ENCODE measurements at places on chromosomes 11 and 22.

DNA sequence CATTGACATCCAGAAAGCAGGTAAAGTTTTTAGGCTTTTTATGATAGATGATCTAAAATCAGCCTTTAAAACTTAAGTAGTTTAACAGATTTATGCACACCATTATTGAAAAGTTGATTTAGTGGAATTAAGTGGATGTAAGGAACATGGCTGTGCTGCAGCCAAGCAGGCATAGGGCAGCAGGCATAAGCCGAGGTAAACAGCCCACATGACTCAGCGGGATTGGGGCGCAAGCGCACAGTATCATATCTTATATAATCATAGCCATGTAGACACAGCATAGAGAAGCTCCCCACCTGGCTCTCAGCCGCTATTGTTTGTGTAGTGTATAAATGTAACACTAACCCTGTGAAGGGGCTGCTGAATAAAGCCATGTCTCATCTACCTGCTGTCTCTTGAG, 157.5 kb downstream of the WNT11 start:
- no peak for DNase-seq

DNA sequence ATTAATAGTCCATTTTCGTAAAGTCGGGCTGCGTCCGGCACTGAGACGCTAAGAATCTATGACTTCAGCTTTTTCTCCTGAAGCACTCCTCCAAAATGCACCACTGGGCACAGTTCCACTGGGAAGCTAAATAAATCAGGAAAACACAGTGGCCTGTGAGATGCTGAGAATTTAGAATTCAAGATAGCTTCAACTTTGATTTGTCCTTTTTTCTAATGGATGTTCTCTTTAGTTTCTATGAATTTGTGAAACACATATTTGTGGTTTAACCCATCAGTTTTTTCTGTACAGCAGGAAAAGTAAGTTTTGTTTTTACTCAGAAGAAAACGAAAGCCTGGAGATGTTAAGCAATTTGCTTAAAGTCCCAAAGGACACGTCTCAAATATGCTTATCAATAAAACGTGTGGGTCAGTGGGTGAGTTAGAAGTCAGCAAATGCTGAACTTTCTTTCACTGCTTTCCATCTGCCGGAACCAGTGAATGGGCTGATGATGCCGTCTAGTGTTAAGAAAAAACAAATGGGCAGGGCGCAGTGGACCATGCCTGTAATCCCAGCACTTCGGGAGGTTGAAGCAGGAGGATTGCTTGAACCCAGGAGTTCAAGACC, 40.7 kb upstream of the CLMP start:
- no peak for DNase-seq

DNA sequence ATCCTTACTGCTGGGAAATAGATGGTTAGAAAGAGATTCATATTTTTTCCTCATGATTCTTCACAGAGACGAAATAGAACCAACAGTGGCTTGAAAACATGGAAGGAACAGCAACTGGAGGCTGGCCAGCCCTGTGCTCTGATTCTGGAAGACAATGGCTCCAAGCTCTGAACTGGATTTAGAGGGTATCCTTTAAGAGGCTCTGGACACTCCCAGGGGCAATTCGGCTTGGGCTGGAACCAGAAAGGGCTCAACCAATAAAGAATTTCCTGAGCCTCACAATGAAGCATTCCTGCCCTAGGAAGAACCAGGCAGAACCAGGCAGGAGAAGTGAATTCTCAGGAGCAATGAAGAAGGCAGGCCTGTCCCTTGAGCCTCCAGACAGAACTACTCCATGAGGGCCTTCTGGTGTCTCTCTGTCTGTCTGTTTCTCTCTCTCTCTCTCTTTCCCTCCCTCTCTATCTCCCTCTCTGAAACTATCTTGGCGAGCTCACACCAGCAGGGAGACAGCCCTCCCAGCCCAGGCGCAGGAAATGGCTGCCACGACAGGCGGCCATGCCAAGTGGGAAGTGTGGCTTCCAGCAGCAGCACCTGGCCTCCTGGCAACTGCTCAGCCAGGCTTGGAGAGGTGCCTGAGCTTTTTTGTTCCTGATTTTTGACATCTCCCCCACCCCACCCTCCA, 93.3 kb downstream of the RCN1 start:
- DNase-seq, result no peak

GRCh38 chr22:19634226-19634975, 79.9 kb upstream of the SEPTIN5 start:
- DNase-seq, result no peak

DNA sequence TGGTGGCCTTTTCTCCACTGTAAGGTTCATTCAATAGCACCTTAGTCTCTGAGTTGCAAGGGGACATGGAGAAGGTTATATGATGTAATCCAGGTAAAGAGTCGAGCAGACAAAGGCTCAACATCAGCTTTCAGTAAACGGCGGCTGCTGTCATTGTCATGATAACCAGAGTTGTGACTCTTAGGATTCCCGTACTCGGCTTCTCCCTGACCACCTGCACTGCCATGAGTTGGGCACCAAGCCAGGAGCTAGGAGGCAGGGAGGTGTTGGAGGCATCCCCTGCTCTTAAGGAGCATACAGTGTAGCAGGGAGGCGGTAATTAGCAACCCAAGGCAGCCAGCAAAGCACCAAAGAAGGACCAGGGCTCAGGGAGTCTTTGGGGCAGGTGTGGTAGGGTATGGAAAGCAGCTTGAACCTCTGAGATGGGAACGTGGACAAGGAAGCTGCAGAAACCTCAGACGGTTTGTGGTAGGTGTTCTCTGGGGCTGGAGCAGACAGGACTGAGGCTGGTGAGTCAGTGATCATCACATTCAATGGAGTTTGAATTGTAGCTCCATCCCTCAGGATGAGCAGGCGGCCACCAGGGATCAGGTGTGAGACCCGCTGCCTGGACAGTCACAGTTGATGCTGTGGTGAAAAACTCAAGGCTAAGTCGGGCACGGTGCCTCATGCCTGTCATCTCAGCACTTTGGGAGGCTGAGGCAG, 31.7 kb downstream of the LIF start:
- no peak for DNase-seq

DNA sequence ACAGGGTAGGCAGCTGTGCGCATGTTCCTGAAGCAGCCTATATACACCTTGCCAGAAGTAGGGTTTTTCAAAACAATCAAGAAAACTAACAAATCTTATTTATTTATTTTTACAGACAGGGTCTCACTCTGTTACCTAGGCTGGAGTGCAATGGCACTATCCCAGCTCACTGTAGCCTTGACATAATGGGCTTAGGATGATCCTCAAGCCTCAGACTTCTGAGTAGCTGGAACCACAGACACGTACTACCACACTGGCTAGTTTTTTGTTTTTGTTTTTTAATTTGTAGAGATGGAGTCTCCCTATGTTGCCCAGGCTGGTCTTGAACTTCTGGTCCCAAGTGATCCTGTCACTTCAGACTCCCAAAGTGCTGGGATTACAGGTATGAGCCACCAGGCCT, 25.7 kb downstream of the CLTCL1 start:
- DNase-seq, result no peak

DNA sequence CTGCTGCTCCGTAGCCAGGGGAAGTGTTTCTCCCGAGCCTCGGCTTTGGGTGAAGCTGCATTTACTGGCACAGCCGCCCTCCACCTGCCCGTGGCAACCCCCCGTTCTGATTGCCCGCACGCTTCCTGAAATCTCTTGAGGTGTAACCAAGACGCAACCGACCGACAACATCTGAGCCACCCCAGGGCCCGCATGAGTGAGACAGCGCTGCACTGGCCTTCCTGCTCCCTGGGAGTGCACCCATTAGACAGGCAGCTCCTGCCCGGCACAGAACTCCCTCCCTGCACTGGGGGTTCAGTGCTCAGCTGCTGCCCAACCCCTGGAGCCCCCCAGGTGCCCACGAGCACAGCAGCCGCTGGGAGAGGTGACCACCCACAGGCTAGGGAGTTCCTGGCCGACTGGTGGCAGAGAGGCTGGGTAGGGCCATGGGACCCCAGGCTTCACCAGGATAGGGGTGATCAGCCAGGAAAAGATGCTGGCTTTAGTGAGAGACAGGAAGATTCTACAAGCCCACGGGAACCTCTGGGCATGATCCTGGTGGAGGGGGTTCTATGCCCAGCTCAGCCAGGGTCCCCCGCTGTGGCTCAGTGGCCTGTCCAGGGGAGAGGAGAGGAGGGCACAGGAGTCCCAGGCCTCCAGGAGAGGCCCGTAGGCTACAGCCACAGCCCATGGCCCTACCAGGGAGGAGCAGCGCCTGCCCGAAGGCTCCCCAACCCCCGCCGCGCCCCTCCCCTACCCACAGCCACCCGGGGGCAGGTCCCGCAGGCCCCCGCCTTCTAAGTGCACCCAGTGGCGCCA, 14.6 kb downstream of the PLXNB2 start:
- DNase-seq, result no peak

DNA sequence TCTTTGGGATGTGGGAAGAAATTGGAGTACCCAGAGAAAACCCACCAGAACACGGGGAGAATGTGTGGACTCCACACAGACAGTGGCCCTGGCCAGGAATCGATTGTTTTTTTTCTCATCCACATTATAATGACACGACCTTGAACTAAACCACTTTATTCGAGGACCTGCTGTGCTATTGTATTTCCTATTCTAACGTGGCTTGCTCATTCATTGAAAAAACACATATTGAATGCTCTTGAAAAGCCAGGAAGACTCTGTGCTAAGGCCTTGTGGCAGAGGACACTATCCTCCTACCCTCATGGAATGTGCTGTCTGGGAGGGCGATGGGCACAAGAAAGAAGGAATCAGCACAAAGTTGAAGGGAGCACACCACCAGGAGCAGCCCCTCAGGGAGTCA, 9.1 kb upstream of the SREBF2 start:
- DNase-seq, result no peak

DNA sequence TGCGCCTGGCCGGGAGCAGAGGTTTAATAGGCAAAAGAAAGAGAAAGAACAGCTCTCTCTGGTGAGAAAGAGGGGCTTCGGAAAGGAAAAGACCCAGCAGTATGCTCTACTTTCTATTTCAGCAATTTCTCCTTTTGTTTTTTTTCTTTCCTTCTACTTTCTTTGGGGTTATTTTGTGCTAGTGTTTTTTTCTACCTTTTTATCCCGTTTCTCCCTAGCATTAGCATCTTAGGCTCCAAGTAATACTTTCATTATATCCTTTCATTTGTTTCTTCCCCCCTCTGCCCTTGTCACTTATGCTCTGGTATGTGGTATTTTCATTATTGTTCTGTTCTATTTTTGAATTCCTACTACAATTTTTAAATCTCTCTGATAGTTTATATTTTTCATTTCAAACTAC, 4.5 kb downstream of the SNU13 start:
- DNase-seq, result no peak

DNA sequence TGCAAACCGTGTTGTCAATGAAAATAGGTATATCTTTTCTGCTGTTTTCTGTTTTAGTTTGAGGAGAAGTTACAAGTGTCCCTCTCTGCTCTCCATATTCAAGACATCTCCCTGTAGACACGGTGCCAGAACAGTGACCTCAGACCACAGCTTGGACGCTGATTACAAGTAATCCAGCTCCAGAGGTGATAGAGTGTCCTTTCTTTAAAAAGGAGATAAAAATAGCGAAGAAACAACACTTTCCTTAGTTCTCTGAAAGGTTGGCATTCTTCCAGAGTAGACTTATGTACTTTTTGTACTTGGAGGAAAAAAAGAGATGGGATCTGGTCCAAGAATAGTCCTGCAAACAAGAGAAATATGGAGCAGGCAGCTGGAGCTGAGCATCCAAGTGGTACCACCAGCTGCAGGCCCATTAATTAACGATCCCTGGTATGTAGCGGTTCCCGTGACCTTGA, 43.0 kb upstream of the WT1 start:
- no peak for DNase-seq

DNA sequence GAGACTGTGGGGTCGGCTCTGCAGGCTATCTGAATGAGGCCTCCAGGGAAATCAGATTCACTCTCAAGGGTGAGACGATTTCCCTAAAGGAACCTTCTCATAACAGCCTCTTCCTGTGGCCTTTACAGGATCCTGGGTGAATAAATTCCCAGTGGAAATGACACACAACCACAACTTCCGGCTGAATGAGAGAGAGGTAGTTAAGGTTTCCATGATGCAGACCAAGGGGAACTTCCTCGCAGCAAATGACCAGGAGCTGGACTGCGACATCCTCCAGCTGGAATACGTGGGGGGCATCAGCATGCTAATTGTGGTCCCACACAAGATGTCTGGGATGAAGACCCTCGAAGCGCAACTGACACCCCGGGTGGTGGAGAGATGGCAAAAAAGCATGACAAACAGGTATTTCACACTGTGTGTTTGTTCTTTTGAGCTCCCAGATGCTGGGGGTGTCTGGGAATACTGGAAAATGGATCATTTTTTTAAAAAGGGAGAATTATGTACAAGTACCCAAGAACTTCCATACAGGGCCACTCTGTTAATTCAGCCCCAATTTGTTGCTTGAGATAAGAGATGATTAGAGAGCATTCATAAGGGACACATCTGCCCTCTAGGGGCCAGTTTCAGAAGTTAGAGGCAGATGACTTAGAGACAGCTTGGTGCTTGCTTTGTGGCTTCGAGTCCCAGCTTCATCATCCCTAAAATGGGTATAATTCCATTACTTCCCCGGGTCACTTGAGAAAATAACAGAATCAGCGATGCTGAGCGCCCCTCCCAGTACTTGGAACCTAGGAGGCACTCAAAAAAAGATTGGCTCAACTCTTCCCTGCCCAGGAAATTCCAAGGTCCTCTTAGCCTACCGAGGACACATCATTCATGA, 10.2 kb downstream of the SERPIND1 start:
- peak; percentile 44 for DNase-seq

- no peak for DNase-seq
These were observed 35.6 kb downstream of the MYH9 start for GRCh38 chr22:36351921-36352802.

DNA sequence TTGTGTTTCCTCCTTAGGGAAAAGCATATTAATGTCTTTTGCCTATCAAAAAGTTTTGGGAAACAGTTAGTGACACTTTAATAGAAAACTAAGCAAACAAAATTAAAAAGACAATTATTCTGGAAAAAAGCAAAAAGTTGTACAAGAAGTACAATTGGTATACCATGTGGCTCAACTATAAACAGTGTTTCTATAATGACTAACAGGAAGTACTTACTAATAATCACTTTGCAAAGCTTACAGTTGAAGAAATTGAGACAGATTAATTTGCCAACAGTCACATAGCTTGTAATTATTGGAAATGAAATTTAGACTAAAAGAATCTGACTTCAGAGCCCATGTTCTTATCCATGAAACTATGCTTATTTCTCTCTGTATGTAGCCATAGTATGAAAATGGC, 24.7 kb downstream of the PPME1 start:
- DNase-seq, result no peak

- DNase-seq, result no peak
These were observed 4.4 kb upstream of the MS4A10 start for GRCh38 chr11:60780774-60781173.

DNA sequence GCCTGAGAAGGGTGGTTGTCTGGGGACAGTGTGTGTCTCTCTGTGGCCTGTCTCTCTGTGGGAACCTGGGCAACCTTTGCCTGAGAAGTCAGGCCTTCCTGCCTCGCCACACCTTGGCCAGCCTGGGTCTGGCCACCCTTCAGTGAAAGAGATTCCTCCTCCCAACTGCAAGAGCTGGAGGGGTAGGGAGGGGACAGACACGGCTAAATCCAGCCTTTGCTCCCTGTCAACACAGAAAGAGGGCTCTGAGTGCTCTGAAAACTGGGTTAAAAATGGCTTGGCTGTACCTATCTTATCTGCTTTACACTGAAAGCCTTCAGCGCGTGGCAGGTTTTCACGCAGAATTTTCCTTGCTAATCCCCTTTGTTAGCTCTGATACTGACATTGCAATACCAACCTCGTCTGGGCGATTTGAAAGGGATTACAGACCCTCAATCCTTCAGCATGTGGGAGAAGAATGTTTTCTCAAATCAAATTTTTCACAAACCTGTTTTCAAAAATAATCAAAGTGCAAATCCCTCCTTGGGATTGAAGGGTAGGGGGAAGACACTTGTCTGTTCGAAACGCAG, 163.7 kb downstream of the DSCAML1 start:
- DNase-seq, result no peak

All from CD8-positive, alpha-beta T cell (primary cell).